NCI-H774 (cell line): ENCODE measurements at places on chromosomes 4 and X.

DNA sequence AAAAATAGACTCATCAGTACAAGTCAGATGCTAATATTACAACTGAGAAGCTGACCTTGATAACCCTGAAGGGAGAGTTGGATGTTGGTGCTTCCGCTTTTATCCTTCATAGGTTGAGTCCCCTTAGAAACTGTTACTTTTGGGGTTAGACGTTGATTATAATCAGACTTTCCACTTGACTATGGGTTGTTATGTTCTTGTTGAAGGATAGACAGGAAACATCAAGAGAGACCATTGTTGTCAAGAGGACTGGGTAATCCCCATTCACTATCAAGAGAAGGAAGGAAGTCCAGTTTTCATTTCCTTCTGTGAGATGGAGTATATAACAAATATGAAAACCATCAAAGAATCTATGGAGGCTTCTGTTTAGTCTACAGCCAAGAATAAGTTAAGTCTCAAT lies 229.9 kb upstream of the AFF2 start:
- DNase-seq, result no peak

GRCh38 chrX:28649541-28649940 lies 62.3 kb downstream of the IL1RAPL1 start:
- no peak for DNase-seq

GRCh38 chr4:110632506-110633357 lies 9.9 kb upstream of the PITX2 start:
- no peak for DNase-seq

DNA sequence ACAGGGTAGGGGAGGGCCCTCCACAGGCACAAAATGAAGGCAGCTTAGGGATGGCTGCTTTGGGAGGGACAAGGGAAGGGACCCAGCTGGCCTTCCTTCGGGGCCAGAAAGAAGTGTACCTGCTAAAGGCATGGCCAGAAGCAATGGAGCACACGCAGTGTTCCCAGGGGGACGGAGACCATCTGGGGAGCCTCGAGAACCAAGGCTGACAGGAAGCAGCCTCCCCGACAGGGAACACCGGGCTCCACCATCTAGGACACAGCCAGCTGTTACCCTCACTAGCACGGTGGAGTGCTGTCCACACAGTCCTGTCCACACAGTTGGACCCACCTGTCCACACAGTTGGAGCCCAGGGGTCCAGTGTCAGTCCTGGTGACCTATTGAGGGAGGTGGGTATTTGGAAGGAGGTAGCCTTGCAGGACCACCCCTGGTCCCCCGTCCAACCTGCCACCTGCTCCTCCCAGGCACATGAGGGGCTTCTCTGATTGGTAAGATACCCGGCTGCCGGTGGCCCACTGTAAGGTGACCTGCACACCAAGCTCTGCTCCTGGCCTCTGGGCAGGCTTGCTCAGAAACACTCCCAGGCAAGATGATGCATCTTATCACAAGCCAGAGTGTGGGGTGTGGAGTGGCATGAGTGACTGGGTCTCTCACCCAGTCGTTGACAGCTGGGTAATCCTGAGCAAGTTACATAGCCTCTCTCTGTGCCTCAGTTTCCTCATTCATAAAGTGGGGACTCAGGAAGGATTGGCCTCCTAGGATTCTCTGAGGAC lies 20.5 kb upstream of the AFAP1 start:
- no peak for DNase-seq

DNA sequence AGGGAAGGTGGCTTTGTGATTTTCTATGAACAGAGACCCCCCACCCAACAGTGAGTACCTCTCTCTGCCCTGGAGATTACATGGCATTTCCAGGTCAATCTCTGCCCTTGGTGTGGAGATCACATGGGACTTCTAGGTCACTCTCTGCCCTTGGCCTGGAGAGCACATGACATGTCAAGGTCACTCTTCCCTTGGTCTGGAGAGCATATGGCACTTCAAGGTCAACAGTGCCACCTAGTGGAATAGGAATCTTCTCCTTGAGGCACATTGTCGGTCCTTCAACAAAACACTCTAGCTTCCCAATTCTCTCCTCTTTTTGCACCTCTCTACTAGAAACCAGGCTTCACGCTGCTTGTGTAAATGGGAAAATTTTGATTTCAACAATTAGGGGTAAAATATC lies 66.2 kb upstream of the TACR3 start:
- no peak for DNase-seq

GRCh38 chrX:9676306-9676705 lies 89.3 kb downstream of the GPR143 start:
- no peak for DNase-seq

GRCh38 chr4:185820146-185821028 lies 8.4 kb upstream of the SORBS2 start:
- DNase-seq, result no peak
